ENCODE measurements at places on chromosomes 7 and 10.

DNA sequence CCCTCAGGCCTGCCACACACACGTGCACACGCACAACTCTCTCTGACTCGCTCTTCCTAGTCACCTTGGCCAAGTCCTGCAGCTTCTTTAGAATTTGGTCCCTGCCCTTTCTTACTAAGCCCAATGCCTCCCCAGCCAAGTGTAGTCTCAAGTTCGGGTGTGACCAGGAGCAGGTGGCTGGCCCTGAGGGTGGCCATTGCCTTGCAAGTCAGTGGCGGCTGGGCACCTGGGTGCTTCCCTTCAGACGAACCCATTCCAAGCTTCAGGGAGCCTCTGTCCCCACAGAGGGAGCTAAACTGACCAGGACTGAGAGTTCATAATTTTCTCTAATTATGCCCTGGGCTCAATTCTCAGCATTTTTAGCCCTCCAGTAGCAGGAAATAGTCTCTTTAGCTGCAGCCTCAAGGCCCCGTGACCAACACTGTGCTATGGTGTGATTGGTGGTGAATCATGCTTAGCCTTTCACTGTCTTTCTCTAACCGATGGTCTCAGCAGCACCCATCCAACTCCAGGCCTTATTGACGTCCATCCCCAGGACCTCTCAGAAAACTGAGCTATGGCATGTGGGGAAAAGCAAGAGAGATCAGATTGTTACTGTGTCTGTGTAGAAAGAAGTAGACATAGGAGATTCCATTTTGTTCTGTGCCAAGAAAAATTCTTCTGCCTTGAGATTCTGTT lies 34.7 kb upstream of the FXYD4 start:
- no peak for DNase-seq

DNA sequence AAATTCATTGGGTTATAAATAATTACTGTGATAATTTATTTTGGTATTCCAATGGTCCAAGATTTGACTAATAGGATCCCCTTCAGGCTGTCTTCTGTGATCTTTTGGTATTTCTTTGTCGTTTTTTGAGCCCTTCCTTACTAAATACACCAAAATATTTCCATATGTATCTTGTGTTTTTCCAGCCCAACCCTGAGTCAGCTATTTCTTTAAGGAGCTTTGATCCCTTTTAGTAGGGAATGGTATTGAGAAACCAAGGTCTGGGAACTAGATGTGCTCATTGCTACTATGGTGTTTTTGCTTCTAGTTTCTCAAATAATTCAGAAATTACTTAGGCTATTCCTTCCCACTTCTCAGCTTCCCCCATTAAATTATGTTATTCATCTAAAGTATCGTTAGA lies 15.3 kb downstream of the NHLRC2 start:
- DNase-seq, result no peak

DNA sequence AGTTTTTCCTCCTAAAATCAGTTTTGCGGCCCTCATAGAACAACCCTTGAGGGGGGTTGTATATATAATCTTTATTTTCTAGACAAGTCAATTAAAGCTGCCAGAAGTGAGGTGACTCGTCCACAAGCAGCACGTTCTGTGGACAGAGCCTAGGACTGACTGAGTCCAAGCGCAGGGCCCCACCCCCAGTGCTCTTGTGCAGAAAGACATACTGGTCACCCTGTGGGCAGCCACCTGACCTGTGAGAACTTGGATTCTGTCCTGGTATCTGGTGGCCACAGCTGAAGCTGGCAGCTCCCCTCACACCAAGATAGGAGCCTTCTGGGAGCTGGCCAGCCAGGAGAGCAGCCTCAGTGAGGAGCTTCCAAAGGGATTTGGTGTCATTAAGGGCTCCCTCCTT lies 89.3 kb downstream of the GRK5 start:
- DNase-seq, result no peak

GRCh38 chr7:34851431-34851830 lies 185.9 kb downstream of the DPY19L1 start:
- DNase-seq, result no peak

GRCh38 chr10:80320377-80320776 lies 30.9 kb upstream of the MAT1A start:
- DNase-seq, result no peak

GRCh38 chr10:4541292-4541691 lies 284.7 kb upstream of the AKR1E2 start:
- DNase-seq, result no peak

- DNase-seq, result no peak
These were observed 190.8 kb downstream of the TRIL start for GRCh38 chr7:28767356-28767755.

GRCh38 chr10:63266391-63267316 lies 133.5 kb downstream of the NRBF2 start:
- no peak for DNase-seq

DNA sequence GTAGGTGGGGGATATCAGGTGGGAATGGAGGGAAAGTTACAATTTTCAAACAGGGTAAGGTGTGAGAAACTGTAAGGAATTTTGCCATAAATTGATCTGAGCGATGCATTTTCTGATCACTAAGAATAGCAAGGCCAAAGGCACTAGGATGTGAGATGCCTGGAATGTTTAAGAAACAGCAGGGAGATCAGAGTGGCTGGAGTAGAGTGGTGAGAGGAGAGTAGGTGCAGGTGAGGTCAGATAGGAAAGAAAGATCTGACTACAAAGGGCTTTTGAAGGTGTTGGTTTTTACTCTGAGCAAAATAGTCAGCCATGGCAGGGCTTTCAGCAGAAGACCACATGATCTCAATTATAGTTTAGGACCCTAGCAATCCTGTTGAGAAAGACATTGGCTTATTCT lies 55.0 kb downstream of the HDAC9 start:
- DNase-seq, result no peak

- no peak for DNase-seq
These were observed 1.1 kb upstream of the VOPP1 start for GRCh38 chr7:55573234-55573900.

- DNase-seq, result no peak
These were observed 16.0 kb downstream of the FAM13C start for GRCh38 chr10:59346321-59346720.

- no peak for DNase-seq
These were observed 271.6 kb downstream of the CSTF2T start for GRCh38 chr10:51427758-51428157.

DNA sequence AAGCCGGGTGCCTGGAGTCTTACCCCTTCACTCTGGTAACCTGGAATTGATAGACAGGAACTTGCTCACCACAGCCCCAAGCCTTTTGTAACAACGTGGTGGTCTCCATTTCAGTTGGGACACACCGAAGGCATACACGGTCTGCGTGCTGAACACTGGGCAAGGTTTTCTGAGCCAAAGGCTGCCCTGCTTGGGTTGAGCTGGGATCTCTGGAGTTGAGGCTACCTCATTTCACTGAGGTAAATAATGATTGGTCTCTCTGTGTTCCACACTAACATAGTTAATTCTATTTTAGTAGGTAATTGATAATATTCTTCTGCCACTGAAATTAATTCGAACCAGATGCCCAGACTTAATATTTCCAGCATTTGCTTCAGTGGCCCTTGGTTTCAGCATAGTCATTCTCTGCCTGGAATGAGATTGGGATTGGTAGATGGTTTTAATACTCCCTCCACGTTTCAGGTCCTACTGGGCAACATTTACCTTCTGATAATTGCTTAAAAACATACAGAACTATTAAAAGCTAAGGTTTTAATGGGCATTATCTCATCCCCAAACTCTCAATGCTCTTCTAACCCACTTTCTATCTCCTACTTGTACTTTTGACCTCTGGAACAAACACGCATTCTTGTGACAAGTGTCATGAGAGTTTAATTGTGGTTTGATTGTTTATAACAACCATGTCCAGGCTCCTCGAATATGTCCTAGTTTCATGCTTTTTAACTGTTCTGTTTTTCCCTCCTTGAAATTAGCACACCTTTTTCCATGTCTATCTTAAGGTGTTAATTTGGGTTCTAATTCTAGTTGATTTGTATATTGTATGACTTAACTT lies 202.3 kb upstream of the KLF6 start:
- DNase-seq, result no peak

GRCh38 chr10:95333997-95334804 lies 43.4 kb upstream of the PDLIM1 start:
- DNase-seq, result no peak

GRCh38 chr10:85642421-85643170 lies 724.0 kb downstream of the GRID1 start:
- no peak for DNase-seq

- DNase-seq, result no peak
These were observed 11.8 kb downstream of the UROS start for GRCh38 chr10:125811251-125811650.

DNA sequence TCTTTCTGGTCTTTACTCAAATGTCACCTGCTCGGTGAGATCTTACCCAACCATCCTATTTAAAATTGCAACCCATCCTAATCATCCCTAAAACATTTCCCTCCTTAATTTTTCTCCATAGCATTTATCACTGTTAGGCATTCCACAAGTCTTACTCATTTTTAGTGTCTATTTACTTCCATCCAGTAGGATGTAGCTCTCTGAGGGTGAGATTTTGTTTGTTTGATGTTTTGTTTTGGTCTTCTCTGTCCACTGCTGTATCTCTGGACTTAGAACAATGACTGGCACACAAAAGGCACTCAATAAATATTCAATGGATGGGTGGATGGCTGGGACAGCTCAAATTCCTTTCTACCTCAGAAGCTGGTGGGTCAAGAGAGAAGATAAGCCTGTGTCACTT lies 15.8 kb upstream of the DUSP5 start:
- no peak for DNase-seq

DNA sequence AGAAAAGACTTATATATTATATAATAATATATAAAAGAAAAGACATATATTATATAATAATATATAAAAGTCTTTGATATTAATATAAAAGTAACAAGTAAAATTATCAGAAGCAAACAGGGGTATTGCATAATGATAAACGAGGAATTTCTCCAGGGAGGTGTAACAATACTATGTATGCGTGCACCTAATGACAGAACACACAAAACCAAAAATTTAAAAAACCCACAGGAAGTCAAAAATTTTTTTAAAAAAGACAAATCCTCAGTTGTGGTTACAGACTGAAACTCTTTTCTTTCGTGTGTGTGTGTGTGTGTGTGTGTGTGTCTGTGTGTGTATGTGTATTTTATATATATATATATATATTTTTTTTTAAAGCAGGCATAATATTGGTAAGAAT lies 279.2 kb upstream of the DPP6 start:
- DNase-seq, result no peak

GRCh38 chr10:43901744-43902504 lies 253.2 kb upstream of the ZNF32 start:
- DNase-seq, result no peak

DNA sequence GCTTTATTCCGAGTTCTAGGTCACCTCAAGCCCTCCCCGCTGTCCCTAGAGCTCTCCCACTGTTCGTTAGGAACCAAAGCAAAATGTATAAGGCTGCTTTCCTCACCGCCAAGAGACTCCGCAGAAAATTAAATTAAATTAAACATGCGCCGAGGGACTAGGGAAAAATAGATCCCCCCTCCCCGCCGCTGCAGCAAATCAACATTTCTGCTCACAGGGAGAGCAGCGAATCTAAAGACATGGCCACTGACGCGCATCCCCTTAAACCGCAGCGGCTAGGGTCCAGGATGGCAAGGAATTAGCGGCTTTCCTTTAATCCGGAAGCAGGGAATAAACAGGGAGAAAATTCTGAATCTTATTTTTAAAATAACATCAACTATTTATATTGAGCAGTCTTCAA lies 7.6 kb downstream of the SP8 start:
- DNase-seq, result no peak

DNA sequence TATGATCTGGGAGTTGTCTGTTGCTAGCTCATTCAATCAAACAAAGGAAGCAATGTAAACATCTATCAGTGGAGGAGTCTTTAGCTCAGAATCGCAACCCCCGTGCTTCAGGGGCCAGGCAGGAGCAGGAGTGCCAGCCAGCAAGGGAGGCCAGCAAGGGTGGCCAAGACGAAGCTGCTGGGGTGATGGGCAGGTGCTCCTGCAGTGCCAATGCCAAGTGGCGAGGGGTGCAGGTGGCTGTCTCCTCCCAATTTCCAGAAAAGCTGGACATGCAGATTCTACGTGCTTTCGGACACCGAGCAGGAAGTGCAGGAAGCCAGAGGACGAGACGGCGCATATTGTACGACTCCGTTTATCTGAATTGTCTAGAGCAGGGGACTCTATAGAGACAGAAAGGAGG lies 48.1 kb upstream of the EBF3 start:
- no peak for DNase-seq

DNA sequence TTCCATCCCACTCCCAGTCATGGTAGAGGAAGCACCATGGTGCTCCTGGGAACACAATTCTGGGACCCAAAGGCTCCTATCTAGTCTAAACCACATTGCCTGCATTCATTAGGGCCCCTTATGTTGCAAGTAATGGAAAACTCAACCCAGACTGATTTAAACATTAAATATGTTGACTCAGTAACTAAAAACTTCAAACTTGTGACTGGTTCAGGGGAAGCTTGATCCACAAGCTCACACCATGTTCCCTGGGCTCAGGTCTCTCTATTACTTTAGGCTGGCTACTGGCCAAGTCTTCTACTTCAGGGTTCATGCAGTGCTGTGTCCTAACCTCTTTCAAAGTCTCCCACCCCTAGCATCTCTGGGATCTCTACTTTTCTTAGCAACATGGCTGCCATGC lies 13.1 kb downstream of the WNT16 start:
- DNase-seq, result no peak

All from CD4-positive, alpha-beta T cell treated with Interleukin-4 for 1 hour (primary cell).